Natural killer cell (primary cell): ENCODE measurements at places on chromosomes 4 and X.

GRCh38 chr4:186554914-186555827 lies at the start of gene MTNR1A:
MTNR1A (minus strand) TSS chr4:186555567; CDS start chr4:186555365, 202 bp downstream.
- DNase-seq: no peak

- DNase-seq: no peak
These were observed 415.4 kb downstream of the SPRY1 start for GRCh38 chr4:123812066-123812390.

GRCh38 chrX:129813662-129814368 lies 29.9 kb downstream of the ZDHHC9 start:
- DNase-seq: no peak

DNA sequence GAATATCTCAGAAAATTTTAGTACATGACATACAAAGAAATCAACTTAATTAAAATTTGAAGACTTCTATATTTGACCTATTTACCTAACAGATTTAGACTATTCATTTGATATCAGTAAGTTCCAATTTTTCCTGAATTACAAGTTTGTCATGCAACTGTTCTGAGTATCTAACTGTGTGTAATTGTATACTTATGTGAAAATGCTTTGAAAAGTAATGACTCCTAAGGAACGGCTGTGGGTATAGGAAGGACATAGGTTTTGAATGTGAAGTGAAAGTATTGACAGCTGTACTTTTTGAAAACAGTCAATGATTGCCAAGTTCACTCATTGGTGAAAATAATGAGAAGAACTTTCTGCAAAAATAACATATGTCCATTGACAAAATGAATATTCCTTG lies 2.9 kb downstream of the GRIA2 start:
- no peak for DNase-seq

- DNase-seq: no peak
These were observed 279.8 kb upstream of the FRG1 start for GRCh38 chr4:189660722-189661360.
